ENCODE measurements at places on chromosomes 11 and 22.

DNA sequence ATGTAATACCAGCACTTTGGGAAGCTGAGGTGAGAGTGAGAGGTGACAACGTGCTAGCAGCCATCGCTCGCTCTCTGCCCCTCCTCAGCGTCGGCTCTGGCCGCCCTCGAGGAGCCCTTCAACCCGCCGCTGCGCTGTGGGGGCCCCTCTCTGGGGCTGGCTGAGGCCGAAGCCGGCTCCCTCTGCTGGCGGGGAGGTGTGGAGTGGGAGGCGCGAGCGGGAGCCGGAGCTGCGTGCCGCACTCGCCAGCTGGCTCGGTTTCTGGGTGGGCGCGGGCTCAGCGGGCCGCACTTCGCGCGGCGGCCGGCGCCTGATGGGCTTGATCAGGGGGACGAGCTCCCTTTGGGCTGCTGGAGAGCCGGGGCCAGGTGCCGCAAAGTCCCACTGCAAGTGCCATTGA lies 98.9 kb upstream of the UBASH3B start:
- DNase-seq: no peak
- no peaks in the 10 kb centered on the region for H3K36me3 ChIP-seq
- no peaks in the 10 kb centered on the region for H3K4me1 ChIP-seq
- peaks cover 22% of the 10 kb centered on the region for H3K27me3 ChIP-seq
- H3K4me3 ChIP-seq: no peak overlapping the region

DNA sequence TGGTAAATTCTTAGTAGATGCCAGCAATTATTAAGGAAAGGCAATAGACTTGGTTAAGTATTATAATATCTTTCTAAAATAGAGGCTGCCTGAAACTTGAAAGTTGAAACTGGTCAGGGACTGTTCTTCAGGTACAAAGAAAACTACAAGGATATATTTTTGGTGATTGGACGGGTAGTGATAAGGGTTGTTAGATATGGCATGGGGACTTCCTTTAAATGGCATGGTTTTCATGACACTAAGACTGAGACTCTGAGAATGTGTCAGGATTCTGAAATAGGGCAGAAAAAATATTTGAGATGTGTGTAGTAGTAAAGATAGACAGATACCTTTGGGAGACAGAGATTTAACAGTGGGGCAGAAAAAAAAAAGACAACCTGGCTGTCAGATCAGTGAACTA lies 108.4 kb upstream of the SLC5A12 start:
- no peaks in the 10 kb centered on the region for H3K36me3 ChIP-seq
- H3K4me3 ChIP-seq: no peak overlapping the region
- DNase-seq: no peak
- H3K27me3 ChIP-seq: no peaks in the 10 kb centered on the region
- no peak overlapping the region for H3K27ac ChIP-seq

DNA sequence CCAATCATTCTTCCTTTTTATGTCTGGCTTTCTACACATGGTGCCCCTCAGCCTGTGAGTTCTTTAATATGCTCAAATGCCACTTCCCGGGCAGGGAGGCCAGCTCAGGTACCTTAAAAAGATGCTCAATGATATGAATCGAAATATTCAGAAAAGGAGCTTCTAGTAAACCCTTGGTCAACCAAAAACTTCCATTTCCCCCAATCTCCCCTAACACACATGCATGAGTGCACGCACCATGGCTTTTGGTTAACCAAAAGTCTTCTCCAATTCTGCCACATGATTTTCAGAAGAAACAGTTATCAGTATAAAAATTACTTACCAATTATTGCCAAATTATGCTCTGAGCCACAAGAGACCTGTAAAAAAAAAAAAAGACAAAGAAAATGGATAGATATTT lies 135.0 kb downstream of the SERGEF start:
- H3K4me1 ChIP-seq: peaks cover 6% of the 10 kb centered on the region
- no peak for DNase-seq
- no peaks in the 10 kb centered on the region for H3K36me3 ChIP-seq
- H3K4me3 ChIP-seq: no peak overlapping the region

- peaks cover 45% of the 10 kb centered on the region for H3K27me3 ChIP-seq
- no peaks in the 10 kb centered on the region for H3K36me3 ChIP-seq
- no peaks in the 10 kb centered on the region for H3K4me1 ChIP-seq
- no peak for DNase-seq
Measured at GRCh38 chr11:122091835-122092234, 24.2 kb downstream of the BLID start.

GRCh38 chr22:25668437-25668836 lies 73.6 kb upstream of the MYO18B start:
- H3K27me3 ChIP-seq: no peaks in the 10 kb centered on the region
- H3K4me3 ChIP-seq: no peak overlapping the region
- no peaks in the 10 kb centered on the region for H3K36me3 ChIP-seq
- H3K27ac ChIP-seq: no peak overlapping the region
- no peak for DNase-seq

DNA sequence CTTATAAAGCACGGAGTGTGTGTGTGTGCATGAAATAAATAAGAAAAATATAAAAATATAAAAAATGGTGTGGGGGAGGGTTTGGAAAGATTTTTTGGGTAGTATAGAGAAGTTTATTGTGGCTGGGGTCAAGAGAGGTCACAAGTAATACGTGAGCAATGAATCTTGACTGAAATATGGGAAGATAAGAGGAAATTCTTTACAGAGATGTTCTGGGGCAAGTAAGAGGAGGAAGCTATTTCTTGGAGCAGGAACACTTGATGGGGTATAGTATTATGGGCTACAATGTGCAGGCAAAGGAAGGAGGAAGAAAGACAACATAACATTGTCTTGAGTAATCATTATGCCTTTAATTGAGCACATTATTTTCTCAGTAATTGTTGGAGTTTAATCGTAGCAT lies 2.1 kb downstream of the HBD start:
- no peaks in the 10 kb centered on the region for H3K36me3 ChIP-seq
- DNase-seq: no peak
- no peak overlapping the region for H3K4me3 ChIP-seq
- no peak overlapping the region for H3K27ac ChIP-seq

- H3K27me3 ChIP-seq: no peaks in the 10 kb centered on the region
- H3K36me3 ChIP-seq: no peaks in the 10 kb centered on the region
- H3K27ac ChIP-seq: no peak overlapping the region
- H3K4me1 ChIP-seq: peaks cover 44% of the 10 kb centered on the region
- DNase-seq: no peak
Measured at GRCh38 chr11:64342869-64343745, 3.1 kb downstream of the CCDC88B start.

- no peak for DNase-seq
- H3K27ac ChIP-seq: no peak overlapping the region
- H3K4me3 ChIP-seq: peak overlapping the region; percentile 67
- no peaks in the 10 kb centered on the region for H3K36me3 ChIP-seq
Measured at GRCh38 chr22:29882716-29883044, 294 bp upstream of the MTMR3 start.

- H3K27ac ChIP-seq: no peak overlapping the region
- H3K4me3 ChIP-seq: no peak overlapping the region
- no peak for DNase-seq
- H3K27me3 ChIP-seq: no peaks in the 10 kb centered on the region
- H3K4me1 ChIP-seq: no peaks in the 10 kb centered on the region
Measured at GRCh38 chr11:133938166-133938565, 18.6 kb downstream of the IGSF9B start.

GRCh38 chr11:47485107-47485506 lies 36.2 kb upstream of the RAPSN start:
- H3K4me3 ChIP-seq: no peak overlapping the region
- H3K36me3 ChIP-seq: peaks cover 28% of the 10 kb centered on the region
- H3K27me3 ChIP-seq: no peaks in the 10 kb centered on the region
- DNase-seq: no peak
- no peak overlapping the region for H3K27ac ChIP-seq

DNA sequence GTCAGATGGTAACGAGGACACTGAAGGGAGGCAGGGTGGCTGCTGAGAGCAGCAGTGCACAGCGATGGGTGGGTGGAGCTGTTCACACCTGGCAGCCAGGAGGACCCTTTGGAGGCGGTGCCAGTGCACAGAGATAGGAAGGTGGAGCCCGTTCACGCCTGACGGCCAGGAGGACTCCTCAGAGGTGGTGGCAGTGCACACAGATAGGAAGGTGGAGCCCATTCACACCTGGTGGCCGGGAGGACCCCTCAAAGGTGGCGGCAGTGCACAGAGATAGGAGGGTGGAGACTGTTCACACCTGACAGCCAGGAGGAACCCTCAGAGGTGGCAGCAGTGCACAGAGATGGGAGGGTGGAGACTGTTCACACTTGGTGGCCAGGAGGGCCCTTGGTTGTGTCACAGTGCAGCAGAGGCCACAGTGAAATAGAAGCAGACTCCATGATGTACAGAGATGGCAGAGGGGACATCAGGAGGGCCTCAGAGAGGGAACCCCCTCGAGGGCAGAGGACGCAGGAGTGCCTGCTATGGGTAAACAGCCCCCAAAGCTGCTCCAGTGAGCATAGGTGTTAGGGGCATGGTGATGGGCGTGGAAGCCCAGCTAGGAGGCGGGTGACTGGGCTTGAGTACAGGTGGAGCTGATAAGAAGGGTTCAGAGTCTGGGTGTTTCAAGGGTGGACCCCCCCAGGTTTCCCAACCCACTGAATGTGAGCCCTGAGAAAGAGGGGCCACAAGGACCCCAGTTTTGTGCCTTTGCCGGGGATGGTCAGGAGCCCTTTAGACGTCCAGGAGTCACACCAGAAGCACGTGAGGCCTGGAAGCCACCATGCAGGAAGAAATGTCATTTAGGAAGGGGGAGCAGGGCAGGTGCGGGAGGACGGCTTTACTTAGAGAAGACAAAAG lies 566.7 kb downstream of the BRD1 start:
- no peak overlapping the region for H3K4me3 ChIP-seq
- peaks cover 27% of the 10 kb centered on the region for H3K27me3 ChIP-seq

DNA sequence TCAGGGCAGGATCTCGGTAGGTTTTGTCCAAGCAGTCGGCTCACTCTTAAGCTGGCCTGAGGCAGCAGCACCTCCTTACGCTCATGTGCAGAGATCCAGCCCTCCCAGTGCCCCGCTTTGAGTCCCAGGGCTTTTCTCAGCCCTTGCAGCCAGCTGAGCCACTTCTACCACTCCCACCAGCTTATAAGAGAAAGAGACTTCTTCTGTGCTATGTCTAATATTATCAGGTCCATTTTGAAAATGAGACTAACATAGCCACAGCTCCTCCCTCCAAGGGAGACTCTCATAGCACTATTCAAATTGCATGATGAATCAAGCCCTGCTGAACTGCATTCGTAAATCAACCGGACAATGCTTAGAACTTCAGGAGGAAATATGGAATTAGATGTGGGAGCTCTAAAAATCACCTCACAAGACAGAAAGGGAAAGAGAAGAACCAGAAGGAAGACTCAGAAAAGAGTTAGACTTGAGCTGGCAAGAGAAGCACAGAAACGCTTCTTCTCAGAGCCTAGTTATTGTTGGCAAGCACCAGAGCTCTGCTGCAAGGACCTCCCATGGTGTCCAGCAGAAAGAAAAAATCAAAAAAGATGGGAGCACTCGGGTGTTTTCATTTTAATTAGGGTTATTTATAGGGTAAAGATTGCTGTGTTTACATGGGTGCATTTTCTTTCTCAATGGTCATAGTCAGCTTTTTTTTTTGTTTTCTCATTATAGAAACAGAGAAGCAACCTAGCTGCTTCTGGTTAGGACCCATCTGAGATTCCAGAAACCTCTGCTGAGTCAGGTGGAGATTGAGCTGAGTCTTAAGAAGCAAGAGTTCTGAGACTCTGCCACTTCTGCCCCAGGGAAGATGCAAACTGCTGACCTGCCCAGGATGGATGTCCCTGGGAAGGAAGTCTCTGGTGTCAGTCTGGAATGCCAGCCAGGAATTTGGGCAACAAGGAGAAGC lies 181.4 kb downstream of the ETS1 start:
- H3K4me3 ChIP-seq: no peak overlapping the region
- H3K36me3 ChIP-seq: no peaks in the 10 kb centered on the region
- DNase-seq: no peak
- no peaks in the 10 kb centered on the region for H3K27me3 ChIP-seq

GRCh38 chr22:32237906-32238305 lies 17.2 kb downstream of the SLC5A4 start:
- peaks cover 36% of the 10 kb centered on the region for H3K27me3 ChIP-seq
- no peaks in the 10 kb centered on the region for H3K4me1 ChIP-seq
- no peak overlapping the region for H3K27ac ChIP-seq
- DNase-seq: no peak
- H3K36me3 ChIP-seq: no peaks in the 10 kb centered on the region
